Activated CD4-positive, alpha-beta T cell treated with anti-CD3 and anti-CD28 coated beads for 24 hours (primary cell): ENCODE measurements at places on chromosomes 2 and 18.

DNA sequence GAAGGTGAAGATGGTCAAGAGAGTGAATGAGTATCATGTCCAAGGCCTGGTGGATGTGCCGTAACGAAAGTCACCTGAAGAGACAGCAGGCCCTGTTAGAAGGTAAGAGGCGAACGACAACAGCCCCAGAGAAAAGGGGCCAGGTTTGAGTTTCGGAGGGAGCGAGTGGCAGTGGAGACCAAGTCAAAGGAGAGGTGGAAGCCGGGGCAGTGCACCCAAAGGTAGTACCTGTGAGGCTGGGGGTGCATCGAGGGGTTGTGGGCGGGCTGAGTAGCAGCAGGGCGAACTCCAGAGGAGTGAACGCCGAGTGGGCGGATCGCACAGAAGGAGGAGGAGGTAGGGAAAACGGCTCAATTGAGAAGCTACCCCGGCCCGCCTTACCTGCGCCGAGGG, 358 bp downstream of the USP37 start:
- peak; percentile 54 for DNase-seq

DNA sequence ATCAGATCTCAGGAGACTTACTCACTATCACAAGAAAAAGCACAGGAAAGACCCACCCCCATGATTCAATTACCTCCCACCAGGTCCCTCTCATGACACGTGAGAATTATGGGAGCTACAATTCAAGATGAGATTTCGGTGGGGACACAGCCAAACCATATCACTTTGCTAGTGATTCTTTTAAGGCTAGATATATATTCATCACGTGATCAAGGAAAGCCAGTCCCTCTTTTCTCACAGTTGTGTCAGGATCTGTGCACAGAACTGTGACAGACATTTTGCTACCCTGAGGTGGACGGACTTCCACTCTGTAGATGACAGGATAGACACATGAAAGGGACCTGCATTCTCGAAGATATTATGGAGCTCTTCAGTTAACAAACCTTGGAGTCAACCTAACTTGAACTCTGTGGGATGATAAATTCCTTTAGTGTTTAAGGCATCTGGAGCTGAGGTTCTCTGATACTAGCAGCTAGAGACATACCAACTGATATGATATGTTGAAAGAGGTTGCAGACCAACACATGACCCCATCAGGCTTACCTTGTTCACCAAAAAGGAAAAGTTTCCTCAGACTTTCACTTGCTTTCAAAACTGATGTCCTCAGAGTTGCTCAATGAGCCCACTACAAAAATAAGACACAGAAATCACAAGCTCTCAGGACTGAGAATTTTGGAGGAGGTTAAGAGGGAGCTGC, 66.3 kb upstream of the SCG2 start:
- no peak for DNase-seq

DNA sequence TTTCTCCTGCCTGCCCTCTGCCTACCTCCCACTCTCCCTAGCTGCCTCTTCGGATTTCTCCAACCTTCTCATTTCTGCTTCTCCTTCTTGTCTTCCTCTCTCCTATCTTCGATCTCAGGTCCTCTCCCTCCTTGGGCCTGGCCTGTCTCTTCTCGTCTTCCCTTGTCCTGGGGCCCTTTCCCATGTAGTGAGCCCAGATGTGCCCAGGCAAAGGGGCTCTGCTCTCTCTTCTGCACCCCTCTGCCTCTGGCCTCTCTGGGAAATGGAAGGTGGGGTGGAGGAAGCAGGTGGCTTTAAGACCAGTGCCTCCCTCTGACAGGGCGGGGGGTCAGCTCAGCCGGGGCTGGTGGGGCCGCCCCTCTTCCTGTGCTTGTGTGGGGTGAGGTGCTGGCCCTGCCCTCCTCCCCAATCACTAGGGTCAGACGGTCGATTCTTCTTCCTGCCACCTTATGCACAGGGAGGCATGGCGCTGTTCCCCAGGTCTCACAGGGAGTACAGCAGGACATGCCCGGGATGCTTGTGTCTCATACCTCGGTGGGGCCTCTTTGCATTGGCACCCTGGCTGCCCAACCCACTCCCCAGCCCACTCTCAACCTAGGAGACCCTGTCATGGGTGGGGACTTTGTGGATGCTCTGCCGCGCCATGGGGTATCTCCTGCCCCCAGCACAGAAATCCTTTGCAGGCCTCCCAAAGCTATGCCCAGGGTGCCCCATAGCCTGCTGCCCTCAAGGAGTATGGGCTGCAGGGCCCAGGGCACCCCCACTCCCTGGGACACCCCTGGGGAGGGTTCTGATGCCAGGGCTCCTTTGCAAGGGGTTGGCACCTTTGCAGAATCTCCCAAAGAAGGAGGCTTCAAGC, 213.8 kb upstream of the HAAO start:
- DNase-seq = no peak

DNA sequence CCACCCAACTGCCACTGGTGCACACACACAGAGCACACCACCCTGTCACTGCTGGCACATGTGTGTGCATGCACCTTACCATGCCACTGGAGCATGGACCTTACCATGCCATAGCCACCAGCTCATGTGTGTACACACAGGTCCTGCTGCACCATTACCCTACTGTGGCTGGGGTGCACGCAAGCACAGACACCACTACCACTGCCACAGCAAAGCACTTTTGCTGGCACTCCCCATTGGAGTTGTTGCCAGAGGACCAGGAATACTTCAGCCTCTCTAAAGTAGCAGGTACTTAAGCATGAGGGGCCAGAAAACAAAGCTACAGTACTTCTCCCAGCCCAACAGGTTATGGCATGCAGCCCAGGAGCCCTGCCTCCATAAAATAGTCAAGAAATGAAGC, 404.8 kb downstream of the MBD2 start:
- no peak for DNase-seq

GRCh38 chr2:46557788-46558187, 78.4 kb downstream of the TMEM247 start:
- DNase-seq = no peak

- no peak for DNase-seq
Observed at GRCh38 chr18:48539406-48540250, 797 bp downstream of the CTIF start.

DNA sequence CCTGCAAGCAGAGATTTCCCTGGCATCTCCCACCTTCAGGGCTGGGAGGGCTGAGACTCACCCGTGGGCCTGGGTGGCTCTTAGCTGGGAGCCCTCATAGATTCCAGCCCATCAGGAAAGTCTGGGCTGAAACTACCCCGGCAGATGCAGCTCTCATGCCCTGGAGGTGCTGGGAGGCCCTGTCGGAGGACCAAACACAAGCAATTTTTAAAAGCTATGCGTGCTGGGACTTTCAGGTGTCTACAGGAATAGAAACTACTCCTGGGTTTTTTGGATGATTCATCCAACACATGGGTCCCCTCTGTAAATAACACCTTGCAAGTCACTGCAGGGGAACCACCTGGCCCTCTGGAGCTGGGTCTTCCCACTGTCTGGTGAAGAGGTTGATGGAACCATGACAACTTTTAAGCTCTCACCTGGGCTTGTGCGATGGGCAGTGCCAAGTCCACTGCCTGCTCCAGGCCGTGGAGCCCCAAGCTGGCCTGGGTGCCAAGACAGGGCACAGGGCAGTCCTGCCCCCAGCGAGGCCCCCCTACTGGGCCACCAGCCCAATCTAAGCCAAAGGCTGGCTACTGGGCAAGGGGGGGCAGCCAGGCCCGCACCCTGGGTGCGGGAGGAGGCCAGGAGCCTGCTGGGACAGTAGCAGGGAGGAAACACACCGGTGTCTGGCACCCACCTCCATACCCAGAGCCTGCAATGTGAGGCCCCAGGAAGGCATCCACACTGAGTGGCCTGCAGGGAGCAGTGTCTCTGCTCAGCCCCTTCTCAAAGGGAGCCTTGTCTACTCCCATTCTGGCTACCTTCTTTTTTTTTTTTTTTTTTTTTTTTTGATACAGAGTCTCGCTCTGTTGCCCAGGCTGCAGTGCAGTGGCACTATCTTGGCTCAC, 1.1 kb upstream of the GPR55 start:
- no peak for DNase-seq

GRCh38 chr2:86671337-86671981, 47.8 kb upstream of the RNF103 start:
- no peak for DNase-seq

DNA sequence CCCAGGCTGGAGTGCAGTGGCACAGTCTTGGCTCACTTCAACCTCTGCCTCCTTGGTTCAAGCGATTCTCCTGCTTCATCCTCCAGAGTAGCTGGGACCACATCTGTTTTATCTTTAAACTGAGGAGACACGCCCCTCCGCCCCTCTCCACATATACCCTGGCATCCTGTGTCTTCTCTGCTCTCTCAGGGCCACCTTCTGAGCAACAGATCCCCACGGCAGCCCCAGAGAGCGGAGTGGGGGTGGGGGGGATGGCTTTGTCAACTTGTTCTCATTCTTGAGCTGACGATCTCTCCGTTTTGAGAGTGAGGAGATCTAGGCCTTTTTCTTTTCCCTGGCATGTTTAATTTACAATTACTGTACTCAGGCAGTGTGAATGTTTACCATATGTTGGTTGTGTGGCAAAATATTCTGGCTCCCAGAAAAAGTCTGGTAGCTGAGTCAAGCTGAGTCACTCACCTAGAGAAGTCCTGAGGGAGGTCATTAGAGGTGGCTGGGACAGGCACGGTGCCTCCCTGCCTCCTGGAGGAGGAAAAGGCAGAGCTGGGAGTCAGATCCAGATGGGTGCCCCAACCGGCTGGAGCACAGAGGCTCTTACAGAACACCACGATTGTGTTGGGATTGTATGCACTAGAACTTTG, 19.5 kb upstream of the ID2 start:
- no peak for DNase-seq

DNA sequence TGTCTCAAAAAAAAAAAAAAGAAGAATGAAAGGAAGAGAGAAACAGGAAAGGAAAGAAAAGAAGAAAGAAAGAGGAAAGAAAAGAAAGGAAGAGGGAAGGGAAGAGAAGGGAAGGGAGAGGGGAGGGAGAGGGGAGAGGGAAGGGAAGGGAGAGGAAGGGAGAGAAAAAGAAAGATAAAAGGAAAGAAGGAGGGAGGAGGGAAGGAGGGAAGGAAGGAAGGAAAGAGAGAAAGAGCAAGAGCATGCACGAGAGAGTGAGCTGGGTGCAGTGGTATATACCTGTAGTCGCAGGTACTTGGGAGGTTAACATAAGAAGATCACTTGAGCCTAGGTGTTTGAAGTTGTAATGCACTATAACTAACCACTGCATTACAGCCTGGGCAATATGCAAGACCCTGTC, 6.6 kb upstream of the BAZ2B start:
- no peak for DNase-seq

GRCh38 chr2:98935777-98936352, at the start of gene CRACDL:
Gene CRACDL (minus strand): TSS chr2:98936225. CDS start chr2:98846800, 89,425 bp downstream.
- no peak for DNase-seq

DNA sequence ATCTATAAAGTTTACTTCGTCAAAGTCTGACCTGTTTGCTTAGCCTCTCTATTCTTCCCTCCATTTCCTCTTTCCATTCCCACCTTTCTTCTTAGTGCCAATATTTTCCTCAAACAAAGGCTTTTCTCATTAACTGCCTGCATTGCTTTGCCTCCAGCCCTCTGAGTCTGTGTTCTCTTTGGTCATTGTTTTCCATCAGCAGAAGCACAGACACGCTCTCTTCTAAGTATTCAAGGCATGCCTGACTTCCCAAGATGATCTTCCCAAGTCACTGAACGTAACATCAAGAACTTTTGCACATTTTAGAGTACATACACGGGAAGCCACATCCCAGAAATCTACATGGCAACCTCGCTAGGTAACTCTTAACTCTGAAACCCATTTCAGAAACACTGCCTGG, 32.6 kb upstream of the ANXA4 start:
- no peak for DNase-seq

GRCh38 chr2:29070526-29070925, 3.8 kb downstream of the PCARE start:
- no peak for DNase-seq

- no peak for DNase-seq
Observed at GRCh38 chr2:207546822-207547221, 17.1 kb downstream of the CREB1 start.

GRCh38 chr18:28041366-28041765, 135.6 kb downstream of the CDH2 start:
- DNase-seq = no peak

DNA sequence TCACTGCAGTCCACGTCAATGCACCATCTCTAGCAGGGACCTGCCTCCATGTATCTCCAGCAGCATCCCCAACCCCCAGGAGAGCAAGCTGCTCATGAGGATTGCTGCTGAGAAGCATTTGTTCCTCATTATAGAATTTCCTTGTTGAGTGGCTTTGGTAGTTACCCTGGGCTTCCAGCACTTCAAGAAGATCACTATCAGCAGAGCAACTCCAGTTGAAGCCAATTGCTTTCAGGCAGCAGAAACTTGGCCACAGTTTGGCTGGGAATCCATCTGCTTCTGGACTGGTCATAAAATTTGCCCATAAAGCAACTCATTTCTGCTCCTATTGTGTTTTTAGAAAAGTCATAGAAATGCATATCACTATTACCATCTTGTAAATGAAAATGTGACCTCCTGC, 17.4 kb downstream of the TRPM8 start:
- DNase-seq = no peak

DNA sequence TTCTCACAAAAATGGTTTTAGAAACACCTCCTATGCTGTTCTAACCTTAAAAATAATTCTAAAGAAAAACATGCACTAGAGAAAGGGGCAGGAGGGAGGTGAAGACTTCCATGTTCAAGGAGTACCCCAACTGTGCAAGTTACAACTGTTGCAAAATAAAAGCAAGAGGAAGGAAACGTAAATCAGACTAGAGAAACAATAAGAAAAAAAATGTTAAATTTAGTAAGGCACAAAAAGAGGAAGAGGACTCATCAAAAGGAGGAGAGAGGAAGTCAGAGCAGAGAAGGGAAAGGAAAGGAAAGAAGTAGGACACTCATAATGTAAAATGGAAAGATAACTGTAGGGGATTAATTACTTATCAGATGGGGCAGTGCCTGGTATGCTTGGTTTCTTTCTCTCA, 34.1 kb downstream of the RAPH1 start:
- DNase-seq = no peak

GRCh38 chr2:162258686-162259085, 15.4 kb upstream of the FAP start:
- DNase-seq = no peak

DNA sequence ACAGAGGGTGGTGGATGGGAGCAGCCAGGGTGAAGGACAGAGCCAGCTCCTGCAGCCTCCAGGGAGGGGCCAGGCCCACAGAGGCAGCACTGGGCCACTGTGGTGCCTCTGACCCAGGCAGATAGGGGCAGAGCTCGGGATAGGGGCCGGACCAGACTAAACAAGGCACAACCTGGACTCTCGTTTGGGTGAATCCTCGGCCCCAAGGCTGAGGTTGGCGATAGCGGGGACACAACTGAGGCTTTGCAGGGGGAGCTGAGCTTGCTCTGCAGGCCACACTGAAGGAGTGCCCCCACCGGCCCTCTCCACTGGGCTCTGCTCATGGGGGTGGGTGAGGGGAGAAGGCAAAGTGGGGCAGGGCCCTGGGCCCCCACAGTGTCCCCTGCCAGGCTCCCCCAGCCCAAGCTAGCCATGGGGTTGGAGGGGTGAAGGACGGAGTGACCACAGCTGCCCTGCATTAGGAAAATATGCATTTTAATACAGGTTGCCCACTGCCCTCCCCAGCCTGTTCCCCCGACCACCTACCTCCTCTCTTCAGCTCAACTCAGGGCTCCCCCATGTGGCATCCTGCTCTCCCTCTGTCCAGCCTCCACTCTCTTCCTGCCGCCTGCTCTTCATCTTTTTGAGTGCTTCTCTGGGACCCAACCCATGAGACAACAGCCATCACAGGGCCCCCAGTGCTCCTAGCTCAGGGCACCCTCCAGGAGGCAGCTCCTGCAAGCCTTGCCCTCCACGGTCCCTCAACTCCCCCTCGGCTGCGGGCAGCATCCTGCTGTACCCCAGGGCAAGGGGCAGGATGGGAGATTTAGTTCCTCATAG, 152.8 kb downstream of the INHBB start:
- DNase-seq = no peak
